Activated CD4-positive, alpha-beta T cell treated with anti-CD3 and anti-CD28 coated beads, Interleukin-2, amount 50 U/mL, for 1 hour (primary cell): ENCODE measurements at places on chromosomes 3 and 15.

- DNase-seq = peak; percentile 63
These were observed 105.0 kb downstream of the KLHL25 start for GRCh38 chr15:85689729-85690128.

- DNase-seq = no peak
These were observed 51.2 kb downstream of the SRGAP3 start for GRCh38 chr3:9198261-9198660.

DNA sequence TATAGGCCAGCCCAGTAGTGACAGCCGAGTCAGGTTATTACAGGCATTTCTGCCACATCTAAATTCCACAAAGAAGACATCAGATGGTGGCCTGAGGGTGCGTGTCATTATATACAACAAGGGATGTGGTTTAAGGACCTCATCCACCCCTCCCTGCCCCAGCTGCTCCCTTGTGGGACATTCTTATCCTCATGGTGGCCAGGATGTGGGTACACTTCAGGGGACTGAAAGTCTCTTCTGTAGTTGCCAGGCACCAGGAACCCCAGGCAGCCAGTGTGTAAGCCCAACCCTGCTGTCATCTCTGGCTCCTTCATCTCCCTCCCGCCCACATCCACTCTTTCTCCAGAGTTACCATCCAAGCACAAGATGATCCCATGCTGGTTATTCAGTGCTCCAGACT lies 224.9 kb upstream of the TOPAZ1 start:
- no peak for DNase-seq

DNA sequence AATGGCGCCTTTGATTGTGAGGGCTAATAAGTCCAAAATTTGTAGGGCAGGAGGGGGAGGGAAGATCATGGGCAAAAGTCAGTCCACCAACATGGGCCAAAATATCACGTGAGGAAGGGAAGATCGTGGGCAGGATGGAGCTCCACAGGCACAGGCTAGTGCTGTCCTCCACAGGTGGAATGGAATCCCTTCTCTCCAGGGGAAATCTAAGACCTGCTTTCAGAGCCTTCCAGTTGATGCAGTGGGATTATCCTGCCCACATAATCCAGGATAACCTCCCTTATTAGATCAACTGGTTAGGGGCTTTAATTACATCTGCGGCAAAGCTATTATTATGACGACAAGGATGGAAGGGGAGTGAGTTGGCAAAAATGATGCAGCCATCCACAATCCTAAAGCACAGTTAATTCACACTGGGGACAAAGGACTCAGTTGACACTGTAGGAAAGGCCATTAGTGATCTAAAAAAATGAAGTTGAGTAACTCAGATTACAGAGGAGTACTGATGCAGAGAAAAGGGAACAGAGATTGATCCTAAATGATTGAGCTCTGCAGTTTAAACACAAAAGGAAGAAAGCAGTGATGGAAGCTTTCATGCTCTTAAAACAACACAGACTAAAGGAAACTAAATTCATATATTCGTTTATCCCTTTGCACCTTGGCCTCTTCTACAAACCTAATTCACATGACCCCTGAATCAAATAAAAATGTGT lies 159.8 kb downstream of the AKAP13 start:
- no peak for DNase-seq

DNA sequence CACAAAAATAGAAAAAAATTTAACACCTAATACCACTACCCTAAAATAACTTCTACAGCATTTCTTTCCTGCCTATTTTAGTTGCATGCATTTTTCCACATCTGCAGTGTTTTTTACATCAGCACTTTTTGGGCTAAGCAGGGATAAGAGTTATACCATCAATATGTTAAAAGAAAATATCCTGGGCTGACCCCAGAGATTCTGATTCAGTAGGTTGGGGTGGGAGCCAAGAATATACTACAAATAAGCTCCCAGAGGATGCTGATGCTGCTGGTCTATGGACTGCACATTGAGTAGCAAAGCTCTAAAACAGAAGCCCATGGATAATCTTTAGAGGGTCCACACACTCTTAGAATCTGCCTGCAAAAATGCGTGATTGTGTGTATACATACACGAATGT lies 14.8 kb downstream of the FYCO1 start:
- DNase-seq = no peak

DNA sequence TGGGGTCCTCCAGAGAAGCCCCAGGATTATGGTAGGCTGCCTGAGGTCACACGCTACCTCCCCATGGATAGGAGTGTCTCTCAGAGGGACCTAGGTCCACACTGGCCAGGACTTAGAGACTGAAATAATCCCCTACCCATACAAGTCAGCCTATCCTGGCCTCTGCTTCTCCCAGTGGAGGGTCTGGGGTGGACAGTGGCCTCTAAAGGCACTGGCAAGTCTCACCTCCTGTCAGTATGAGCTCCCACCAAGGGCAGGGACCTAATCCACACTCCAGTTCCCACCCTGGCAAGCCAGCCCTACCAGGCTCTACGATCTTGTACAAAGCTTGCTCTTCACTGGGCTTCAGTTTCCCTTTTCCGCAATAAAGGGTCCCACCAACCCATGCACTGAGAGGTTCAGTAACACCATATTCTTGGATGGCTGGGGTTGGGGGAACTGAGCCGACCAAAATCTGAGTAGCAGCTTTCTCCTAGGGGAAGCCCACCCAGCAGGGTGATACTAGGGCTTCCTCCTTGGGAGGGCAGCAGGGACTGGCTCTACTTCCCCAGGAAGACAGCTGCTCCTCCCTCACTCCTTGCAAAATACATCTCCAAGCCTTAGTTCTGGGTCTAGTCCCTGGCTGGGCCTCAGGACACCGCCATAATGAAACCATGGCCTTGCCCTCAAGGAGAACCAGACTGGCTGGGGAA lies 2.4 kb downstream of the CISH start:
- no peak for DNase-seq

DNA sequence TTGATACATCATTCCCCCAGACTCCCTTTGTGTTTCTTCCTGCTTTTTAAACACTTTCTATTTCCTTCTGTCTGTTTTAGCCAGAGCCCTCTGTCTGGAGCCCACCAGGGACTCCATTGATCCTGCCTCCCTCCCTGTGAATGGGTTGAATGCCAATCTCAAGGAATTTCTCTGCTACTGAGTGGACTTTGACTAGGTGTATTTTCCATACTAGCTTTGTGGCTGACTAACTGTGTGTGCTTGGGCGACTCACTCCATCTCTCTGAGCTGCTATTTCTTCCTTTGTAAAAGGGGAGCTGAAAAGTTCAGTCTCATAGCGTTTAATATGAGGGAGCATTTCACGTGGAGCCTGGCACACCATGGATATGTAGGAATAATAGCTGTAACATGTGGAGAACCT lies 98.8 kb downstream of the EEFSEC start:
- DNase-seq = no peak

DNA sequence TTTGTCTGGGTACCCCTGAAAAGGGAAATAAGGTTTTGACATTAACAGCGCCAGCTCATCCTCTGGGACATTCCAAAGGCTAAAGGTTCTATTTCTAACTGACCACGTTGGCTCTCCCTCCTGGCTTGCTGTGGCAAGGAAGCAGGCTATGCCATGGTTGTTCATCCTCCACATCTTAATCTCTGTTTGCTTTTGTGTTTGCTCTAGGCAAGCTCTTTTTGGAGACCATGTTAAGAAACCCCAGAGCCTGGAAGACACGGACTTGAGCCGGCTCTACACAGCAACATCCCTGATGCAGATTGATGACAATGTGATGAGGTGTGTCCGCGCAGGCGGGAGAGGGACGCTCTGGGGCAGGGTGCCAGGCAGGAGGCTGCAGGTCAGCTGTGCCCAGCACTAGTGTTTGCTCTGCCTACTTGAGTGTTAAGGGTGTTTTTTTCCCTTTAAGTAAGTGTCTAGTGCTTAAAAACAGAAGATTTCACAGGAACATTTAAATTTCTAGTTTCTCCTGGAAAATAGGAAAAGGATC lies 33.3 kb downstream of the RLBP1 start:
- no peak for DNase-seq

DNA sequence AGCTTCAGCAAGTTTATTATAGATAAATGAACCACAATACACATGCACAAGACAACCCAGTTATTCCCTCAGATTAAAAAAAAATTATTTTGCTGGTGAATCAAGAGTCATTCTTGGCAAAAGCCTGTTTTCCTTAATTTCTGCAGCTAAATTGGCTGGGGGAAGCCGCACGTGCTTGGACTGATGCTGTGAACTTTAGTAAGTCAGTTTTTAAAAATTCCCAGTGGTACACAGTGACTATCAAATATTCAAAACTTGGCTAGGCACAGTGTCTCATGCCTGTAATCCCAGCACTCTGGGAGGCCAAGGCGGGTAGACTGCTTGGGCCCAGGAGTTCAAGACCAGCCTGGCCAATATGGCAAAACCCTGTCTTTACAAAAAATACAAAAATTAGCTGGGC lies 23.9 kb downstream of the EHD4 start:
- DNase-seq = no peak

DNA sequence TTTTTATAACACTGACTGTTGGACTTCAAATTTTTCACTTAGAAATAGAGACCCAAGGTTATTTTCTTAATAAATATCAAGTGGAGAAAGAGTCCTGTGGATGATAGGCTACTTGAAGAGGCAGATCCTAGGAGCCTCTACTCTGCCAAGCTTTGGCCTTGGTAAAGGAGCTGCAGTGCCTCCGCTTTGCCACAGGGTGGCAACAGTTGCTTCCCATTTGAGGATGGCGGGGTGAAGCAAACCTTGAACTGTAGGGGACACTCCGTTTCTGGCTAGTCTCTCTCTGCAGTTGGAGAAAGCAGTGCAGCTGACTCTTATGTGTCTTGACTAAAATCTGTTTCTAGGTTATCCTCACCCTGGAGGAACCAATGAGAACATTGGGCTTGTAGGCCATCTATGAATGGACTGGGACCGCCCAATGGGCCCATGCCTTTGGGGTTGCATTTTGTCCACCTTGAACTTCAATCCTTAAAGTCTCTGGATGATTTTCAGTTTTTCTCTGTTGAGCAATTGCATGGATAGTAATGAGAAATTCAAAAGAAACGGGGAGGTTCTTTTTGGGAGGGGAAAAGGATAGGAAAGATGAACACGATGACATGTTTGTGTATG lies 9.8 kb downstream of the SCG5 start:
- DNase-seq = peak; percentile 33

DNA sequence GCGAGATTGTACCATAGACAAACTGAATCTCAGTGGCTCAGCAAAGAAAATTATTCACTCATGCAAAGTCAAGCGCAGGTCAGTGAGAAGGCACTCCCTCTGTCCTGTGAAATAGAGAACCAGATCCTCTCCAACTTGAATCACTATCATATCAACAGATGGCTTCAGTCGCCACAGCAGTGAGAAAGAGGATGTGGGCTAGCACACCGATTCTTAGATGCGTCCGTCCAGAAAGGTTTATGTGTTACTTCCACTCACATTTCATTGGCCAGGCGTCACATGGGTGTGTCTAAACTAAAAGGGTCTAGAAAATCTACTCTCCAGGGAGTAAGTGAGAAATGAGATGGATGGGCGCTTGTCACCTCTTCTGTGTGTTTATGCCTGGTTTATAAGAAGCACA lies 141.6 kb upstream of the KBTBD8 start:
- no peak for DNase-seq

- no peak for DNase-seq
These were observed 33.2 kb downstream of the TUBGCP4 start for GRCh38 chr15:43404130-43404529.

DNA sequence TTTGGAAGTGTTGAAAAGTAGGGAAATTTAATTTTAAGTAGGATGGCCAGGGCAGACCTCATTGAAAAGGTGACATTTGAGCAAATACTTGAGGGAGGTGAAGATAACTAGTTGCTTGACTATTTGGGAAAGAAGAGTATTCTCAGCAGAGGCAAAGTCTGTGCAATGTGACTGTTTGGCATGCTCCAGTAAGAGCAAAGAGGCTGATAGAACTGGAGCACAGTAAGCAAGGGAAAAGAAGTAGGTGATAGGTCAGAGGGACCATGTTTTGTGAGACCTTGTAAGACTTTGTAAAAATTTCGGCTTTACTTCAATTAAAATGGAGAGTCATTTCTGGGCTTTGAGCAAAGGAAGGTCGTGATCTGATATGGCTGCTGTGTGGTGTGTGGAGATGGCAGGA lies 335.8 kb downstream of the ZIC1 start:
- no peak for DNase-seq

DNA sequence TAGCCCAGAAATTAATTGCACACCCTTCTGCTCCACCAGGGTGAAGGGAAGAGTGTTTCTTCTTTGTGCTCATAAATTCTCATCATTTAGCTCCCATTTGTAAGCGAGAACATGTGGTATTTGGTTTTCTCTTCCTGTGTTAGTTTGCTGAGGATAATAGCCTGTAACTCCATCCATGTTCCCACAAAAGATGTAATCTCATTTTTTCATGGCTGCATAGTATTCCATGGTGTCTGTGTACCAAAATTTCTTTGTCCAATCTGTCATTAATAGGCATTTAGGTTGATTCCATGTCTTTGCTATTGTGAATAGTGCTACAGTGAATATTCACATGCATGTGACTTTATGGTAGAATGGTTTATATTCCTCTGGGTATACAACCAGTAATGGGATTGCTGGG lies 86.8 kb downstream of the DTWD1 start:
- DNase-seq = no peak

- no peak for DNase-seq
These were observed 835 bp downstream of the MEIS2 start for GRCh38 chr15:37099319-37100108.

DNA sequence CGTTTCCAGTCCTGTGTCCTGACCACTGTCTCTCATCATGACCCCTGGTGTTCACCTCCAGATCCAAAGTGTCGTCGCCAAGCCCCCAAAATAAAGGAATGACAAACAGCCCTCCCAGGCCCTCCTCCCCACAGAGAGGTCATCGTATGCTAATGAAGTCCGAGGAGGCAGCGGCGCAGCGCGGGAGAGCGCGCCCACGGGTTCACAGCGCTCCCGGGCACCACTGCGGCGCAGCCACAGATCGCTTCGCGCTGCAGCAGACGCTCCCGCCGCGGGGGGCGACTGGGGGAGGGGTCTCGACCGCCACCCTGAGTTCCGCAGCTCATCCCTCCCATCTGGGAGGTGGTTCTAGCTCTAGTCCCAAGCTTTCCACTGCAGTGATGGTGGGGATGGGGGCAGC lies 1.3 kb downstream of the DGKG start:
- DNase-seq = no peak

DNA sequence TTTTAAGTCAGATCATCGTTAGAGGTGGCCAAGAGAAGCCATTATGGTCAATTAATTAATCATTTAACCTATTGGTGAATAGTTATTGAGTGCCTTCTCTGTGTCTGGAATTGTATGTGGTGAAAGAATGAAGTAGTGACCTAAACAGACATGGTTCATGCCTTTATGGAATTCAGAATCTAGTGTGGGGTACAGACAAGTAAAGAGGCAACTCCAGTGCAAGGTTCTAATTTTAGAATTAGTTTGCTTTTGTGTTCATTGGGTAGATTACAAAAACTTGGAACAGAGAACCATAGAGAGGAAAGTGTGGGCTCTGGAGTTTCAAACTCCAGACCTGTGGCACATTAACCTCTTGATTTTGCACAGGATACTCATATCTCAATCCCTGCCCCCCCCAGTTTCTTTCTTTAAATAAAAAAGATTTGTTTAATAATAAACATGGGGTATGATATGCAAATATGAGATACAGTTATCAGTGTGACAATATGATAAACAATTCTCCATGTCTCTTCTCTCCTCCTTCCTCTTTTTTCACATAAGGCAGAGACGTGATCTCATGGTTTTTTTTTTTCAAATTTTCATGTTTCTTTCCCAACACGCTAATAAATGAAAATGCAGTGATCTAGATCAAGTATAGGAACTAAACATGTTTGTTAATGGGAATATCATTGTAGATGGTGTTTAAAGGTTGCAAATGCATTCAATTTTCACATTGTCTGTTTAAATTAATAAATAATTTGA lies 117.9 kb downstream of the MITF start:
- DNase-seq = no peak

GRCh38 chr3:31635545-31635944 lies 102.8 kb downstream of the STT3B start:
- no peak for DNase-seq
